Activated CD8-positive, alpha-beta memory T cell treated with anti-CD3 and anti-CD28 coated beads for 48 hours (primary cell): ENCODE measurements at places on chromosomes 1 and 21.

DNA sequence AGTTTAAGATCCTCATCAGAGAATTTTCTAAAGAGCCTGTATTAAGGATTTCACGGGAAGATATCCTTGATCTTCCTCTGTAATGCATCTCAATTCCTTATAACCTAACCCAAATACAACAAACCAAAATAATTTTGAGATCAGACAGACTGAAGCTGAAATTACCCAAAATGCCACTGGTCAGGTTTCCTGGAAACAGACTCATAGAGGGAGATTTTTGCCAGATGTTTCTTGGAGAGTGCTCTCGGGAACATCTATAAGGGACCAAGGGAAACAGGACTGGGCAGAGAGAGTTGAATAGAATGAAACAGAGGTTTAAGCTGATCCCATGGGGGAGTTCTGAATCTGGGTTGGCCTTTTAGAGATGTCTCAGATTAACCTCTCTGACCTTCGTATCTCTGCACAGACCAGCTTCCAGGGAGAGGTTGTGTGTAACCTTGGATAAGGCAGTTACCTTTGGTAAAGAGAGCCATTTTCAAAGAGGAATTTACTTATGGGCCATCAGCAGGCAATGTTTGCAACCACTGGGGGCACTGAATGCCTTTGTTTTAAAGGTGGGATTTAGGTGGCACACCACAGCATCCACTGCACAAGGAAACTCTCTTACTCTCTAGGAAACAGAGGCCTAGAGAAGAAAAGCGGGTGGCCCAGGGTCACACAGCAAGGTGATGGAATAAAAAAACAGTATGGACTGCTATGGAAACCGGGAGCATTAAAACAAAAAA, 130.8 kb upstream of the SGIP1 start:
- no peak for DNase-seq

DNA sequence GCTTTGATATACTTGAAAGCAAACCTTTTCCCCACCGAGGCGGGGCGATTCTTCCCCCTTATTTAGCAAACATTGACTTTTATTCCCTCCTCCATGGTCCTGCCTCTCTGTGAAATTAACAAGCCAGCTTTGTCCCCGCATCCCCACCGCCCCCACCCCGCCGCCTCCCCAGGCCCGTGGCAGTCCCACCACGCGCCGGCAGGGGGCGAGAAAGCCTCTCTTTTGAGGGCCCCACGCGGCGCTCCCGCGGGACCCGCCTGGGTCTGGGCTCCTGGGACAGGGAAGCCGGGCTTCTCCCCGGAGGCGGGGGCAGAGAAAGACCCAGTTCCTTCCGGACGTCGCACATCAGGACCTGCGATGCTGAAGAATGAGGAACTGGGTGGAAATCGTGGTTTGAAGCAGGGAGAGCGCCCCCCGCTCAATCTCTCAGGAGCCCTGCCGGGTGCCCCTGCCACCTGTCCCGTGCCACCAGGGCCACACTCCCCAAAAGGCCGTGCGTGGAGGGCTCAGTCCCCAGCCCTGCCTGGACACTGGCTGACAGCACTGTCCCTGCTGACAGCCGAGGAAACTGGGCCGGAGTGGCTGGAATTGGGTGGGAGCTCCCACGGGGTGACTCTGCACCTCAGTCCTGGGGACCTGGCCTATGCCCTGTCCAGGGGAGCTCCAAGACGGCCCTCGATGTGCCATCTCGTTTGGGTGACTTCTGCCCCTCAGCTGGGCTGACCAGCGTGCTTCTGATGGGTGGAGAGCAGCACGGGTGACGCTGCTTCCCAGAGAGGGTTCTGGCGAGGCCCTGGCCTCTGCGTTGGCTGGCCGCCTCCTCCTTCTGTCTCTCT, 8.6 kb upstream of the ACTRT2 start:
- peak; percentile 41 for DNase-seq

GRCh38 chr1:246588159-246588721, 22.0 kb downstream of the CNST start:
- no peak for DNase-seq

GRCh38 chr21:38902608-38903445, 97.1 kb downstream of the ETS2 start:
- DNase-seq, result no peak

DNA sequence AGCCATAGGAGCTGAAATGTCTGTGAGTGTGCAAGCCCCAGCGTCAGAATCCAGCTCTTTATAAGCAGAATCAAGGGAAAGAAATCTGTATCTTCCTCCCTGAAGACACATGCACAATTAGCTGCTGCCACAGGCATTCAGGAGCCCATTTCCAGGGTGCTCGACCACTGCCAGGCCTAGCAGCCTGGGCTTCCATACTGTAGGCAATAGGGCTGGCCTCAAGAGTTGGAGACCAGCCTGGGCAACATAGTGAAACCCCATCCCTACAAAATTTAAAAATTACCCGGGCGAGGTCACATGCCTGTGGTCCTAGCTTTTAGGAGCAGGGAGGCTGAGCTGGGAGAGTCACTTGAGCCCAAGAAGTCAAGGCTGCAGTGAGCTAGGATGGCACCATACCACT, 41.0 kb downstream of the NEK2 start:
- no peak for DNase-seq

- peak; percentile 18 for DNase-seq
Observed at GRCh38 chr1:168084396-168085231, 52.1 kb downstream of the GPR161 start.

GRCh38 chr1:110319332-110320167, 19.6 kb upstream of the RBM15 start:
- DNase-seq, result no peak

- no peak for DNase-seq
Observed at GRCh38 chr1:156160743-156161171, 7.4 kb downstream of the SEMA4A start.

DNA sequence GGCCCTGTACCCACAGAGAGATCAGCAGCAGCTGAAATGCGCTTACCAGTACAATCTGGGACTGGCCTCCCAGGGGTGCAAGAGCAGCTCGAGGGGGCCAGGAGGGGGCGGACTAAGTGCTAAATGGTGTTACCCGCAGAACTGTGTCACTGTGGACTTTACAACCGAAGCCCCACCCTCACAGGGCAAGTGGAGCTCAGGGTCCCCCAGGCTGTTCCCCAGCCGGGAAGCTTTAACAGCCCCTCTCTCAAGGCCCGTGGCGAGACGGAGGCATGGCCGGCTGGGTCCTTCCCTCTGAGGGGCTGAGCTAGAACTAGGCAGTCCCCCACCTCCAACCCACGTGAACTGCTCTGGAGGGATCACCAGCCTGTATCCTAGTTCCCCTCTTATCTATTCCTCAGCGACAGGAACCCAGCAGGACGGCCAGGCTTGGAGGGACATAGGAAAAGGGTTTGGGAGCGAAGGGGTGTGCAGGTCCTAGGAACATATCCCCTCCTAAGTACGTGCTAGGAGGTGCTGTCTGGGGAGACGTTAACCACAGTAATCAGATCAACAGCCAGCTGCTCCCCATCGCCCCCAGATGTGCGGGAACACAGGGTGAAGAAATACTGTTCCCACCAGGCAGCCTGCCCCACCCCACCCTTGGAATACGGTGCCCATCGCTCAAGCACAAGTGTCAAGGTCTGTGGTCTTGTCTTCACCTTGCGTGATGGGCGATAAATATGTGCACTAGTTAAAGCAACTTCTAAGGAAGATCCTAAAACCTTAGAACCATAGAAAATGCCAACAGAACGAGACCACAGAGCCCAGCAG, 24.4 kb downstream of the ZBTB17 start:
- no peak for DNase-seq

DNA sequence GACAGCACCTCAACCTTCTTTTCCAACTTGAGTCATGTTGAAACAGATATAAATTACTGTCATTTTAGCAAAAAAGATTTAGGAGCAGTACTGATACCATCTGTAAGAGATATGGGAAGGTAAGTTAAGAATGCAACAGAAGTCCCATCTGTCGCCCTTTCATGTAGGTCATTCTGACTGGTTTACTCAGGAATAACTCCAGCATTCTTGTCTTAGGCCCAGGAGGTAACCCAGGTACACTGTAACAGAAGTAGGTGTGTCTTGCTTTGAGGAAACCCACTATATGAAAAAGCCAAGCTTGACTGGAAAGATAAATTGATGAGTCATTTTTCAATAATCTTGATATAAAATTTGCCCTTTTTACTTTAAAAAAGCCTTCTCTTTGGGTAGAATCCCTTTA, 35.4 kb downstream of the PGM1 start:
- DNase-seq, result no peak

DNA sequence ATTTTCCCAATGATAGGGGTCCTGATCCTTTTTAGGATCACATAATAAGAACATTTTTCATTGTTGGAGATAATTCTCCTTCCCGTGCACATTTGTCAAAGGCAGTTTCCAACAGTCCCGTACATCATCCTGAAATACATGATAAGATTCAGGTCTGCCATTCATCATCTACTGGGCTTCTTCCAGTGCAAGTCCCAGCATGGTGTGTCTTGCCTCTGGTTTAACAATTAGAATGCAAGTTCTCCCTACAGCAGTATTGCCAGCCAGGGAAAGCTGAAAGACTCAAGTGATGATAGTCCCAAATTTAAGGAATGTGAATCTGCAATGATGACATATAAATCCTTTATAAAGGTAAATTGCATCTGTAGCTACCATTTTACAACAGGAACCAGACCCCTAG, 146.2 kb downstream of the DAB1 start:
- DNase-seq, result no peak

DNA sequence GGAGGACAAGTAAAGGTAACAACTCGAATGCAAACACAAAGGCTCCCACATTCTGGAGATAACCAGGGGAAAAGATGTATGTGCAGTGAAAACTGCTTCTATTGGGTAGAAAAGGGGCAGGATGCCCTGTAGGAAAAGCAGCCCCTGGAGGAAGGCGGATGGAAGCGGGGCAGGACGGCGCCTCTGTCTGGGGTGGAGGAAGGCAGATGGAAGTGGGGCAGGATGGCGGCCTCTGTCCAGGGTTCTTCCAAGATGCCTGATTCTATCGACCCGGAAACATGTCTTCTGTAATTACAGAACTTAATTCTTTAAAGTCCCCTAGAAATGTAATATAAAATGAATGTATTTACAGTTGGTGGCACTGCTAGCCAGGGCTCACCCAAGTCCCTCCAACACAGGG, 24.0 kb upstream of the LRRC47 start:
- no peak for DNase-seq

- no peak for DNase-seq
Observed at GRCh38 chr1:154842635-154843034, 27.4 kb downstream of the KCNN3 start.

GRCh38 chr21:34813266-34813894, 144.6 kb downstream of the CLIC6 start:
- DNase-seq, result no peak

DNA sequence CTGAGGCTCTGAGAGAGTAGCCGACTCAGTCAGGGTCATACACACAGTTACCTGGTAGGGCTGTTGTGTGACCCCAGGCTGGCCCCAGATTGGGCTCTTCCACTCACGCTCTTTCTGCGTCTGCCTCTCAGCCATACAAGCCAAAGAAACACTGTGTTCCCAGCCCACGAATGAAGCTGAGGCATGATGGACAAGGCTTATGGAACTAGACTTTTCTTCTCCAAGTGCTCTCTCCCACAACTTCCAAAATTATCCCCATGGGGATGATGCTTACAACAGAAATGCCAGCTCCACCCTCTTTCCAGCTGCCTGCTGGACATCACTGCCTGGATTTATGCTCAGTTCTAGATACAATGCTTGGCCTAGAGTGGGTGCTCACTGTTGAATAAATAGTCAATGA, 102.8 kb upstream of the JUN start:
- DNase-seq, result no peak

DNA sequence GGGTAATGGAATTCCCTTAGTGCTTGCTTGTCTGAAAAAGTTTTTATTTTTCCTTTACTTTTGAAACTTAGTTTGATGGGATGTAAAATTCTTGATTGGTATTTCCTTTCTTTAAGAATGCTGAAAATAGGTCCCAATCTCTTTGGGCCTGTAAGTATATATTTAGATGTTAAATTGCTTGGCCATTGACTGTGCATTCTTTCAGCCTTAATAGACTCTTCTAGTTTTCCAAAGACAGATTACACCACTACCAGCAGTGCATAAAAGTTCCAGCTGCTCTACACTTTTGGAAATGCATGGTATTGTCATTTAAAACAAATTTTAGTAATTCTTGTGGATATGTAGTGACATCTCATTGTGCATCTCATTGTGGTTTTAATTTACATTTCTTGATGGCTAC, 464.8 kb upstream of the USP24 start:
- no peak for DNase-seq

GRCh38 chr1:226656601-226657277, 82.3 kb downstream of the ITPKB start:
- no peak for DNase-seq

DNA sequence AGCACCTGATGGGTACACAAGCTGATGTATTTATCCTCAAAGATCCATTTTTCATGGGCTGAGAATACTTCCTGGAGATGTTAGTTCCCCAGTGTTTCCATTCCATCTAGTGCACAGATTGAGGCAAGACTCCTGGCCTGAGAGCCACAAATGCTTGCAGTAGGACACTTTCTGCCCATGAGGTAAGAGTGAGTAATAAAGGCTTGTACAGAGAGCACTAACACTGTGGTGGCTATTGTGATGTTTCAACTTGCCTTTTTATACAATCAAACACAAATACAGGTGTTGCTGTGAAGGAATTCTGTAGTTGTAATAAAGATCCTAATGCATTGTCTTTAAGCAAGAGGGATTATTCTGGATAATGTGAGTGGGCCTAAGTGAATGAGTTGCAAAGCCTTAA, 186.1 kb upstream of the ADAMTS5 start:
- DNase-seq, result no peak

GRCh38 chr1:75999034-75999433, 66.8 kb upstream of the ASB17 start:
- DNase-seq, result no peak

DNA sequence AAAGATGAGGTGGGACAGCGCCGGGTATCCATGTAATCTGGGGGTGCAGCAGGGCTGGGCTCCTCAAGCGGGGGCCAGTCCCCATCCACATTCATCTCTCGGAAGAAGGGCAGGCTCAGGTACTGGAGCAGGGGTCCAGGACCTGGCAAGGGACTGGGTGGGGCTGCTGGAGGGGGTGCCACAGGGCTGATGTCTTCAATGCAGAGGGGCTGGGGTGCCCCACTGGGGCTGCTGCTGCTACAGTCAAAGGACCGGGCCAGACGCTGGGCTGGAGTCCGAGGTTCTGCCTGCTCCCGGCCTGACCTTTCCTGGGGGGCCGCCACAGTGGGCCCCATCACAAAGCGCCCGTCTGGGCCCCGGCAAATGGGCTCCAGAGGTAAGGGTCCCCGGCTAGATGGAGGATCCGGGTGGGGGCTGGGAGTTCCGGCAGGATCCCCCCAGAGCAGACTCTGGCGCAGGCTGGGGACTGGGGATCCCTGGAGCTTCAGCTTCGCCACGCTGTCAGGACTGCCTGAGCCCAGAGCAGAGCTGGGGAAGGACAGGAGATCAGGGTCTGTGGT, 3.3 kb upstream of the TAGLN2 start:
- no peak for DNase-seq
